ENCODE measurements at places on chromosomes 7 and 10.

DNA sequence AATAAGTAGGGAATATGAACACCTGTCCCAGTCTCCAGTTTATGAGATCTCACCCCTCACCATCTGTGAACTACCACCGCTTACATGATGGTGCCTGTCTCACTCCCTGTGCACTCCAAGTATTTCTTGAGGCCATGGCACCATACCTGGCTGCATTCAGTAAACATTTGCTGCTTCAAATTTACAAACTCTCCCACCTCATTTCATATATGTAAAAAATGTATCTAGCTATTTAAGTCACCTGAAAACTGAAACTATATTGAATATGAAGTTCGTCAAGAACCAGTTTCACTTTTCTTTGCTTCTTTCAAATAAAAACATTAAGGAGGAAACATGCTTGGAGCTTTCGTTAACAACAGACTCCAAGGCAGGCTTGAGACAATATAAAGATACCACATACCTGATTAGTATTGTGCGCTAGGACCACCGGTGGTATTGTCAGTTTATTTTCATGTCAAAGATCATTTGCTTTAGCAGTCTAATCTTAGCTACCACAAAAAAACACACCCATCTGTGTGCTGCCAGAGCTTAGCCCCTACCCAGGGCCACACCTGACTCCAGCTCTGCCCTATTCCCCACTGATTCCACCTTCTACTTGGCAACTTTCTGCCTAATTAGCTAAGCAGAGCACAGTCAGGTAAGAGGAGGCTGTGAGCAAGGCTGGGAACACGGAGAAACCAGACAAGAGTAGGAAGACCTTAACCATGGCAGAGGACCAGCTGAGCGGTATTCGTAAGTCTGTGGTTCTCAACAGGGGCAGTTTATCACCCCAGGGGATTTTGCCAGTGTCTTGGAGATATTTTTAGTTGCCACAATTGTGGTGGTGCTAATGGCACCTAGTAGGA is 92.0 kb downstream of the ZFAND4 start:
- no peak for DNase-seq

GRCh38 chr10:59085054-59085453 is 91.4 kb upstream of the PHYHIPL start:
- DNase-seq = no peak

GRCh38 chr10:8130973-8131911 is 76.8 kb downstream of the GATA3 start:
- no peak for DNase-seq

GRCh38 chr7:104926601-104927041 is 87.4 kb upstream of the KMT2E start:
- DNase-seq = no peak

DNA sequence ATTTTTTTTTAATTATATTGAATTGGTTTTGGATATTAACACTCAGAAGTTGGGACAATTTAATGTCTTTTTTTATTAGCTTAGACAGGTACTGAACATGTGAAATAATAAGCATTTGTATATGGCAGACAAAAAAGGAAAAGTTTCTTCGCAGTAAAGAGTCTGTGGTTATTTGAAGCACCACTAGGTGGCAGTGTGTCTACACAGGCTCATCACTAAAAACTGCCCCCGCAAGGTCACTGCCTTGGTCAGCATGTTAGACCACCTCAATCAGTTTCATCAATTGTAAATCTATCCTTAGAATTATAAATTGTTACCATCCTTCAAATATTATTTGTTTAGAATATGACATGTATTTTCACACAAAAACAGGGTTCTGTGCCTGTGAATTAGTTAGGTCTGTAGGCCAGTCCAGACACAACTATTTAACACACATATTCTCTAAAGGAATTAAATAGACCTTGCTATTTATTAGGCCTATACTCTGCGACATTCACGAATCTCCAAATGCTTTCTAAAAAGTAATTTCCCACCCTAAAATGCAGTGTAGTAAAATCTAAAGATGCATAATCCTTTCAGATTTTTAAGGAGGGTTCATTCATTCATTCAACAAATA is 17.0 kb downstream of the PNLIPRP3 start:
- no peak for DNase-seq

DNA sequence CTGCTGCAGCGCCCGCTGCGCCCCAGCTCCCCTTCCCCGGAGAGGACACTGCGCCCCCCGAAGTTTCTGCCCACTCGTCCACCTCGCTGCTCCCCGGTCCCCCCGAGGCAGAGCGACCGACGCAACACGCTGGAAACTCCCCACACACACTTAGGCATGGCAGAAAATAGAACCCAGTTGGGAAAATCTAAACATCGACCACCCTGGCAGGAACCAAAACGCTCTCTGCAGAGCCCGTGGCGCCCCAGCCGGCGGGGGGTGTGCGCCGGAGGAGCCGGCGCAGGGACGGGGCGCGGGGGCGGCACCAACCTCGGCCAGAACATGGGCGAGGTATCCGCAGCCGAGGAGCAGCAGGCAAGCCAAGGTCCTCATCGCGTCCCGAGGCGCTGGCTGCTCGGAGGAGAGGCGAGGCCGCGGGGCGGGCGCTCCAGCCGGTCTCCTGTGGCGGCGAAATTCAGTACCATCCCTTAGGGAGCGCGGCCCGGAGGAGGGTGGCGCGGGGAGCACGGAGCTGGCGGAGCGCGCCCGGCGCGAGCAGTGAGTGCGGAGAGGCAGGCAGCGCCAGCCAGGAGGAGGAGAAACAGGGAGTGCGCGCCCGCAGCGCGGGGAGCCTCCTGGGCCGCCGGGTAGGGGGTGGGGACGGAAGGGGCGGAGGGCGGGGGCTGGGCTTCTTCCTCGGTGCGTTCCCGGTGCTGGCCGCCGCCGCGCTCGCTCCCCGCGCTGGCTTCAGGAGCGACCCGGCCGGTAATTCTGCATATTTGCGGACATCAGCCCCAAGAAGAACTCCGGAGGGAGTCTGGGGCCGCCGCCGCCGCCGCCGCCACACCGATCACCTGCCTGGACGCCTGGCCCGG is 789 bp downstream of the PDGFA start:
- DNase-seq = peak; percentile 30
